Stimulated activated CD8-positive, alpha-beta memory T cell treated with anti-CD3 and anti-CD28 coated beads, Interleukin-2, amount 100 ng/mL, for 1 hour (primary cell): ENCODE measurements at places on chromosomes 7 and 10.

- no peak for DNase-seq
Measured at GRCh38 chr10:36367362-36367761, 725.3 kb upstream of the FZD8 start.

- DNase-seq = no peak
Measured at GRCh38 chr10:1363446-1364121, 307.4 kb downstream of the WDR37 start.

DNA sequence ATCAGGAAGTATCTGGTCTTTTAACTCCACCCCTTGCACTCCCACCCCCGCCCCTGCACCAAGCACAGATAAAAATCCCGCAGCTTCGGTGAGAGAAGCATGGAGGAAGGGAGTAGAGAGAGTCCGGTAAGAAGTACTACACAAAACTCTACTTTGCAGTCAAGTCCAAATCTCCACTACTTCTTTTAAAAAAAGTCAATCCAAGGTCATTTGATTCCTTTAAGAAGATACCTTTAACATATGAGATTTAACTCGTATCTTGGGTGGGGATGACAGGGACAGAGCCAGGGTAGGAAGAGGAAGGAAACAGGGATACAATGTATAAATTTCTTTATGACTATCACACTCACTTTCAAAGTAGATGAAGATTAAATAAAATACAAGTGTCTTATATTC lies 132.1 kb downstream of the NRBF2 start:
- DNase-seq = no peak

DNA sequence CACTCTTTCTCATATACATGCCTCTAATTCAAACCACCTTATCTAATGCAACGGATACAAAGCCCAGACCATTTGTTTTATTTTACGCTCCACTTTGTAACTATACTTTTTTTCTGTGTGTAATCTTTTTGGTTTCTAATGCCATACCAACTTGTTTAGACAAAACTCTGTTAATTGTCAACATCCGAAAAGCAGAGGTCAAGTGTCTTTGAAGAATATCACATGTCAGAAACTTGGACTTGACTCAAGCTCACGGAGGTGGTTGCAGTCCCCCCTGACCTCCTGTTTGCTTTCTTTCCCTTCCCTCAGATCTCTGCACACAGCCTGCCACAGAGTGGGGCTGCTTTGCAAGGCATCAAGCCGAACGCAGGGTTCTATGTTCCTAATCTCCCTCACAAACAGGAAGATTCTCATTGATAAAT lies 698.9 kb downstream of the PARD3 start:
- no peak for DNase-seq

DNA sequence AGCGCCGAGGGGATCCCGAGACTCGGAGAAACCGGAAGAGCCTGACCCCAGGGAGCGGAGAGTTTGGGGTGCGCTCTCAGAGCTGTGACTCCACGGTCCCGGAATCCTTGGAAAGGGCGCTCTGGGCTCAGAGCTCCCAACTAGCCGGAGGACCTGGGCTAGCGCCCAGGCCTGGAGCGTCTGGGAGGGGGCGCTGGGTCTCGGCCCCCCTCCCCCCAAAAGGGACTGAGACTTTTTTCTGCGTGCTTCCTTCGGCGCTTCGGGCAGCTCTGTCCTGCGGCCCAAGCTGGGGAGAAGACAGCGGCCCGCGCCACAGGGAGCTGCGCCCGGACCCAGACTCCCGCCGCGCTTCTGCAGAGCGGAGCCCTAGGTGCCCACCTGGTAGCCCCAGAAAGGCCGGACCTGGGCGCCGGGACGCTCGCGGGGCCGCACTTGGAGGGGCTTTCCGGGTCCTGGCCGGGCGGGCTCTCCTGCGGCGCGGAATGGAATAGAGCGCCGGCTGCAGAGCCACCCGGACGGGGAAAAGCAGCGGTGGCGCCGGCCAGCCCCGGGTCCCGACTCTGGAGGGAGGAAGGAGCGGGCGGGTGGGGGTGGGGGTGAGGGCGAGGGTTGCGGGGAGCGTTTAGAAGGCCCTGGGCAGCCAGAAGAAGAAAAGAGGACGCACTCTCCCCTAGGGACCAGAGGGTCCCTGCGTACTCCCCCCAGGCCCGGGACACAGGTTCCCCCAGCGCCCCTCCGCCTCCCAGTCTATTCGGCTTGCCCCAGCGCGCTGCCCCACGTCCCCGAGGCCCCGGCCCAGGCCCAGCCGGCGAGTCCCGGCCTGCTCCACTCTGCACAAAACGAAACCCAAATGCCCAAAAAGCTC lies 4.7 kb downstream of the ZNF503 start:
- no peak for DNase-seq

GRCh38 chr10:31928549-31929260 lies at the start of gene ARHGAP12:
Gene ARHGAP12 (minus strand): TSS chr10:31928831. CDS start chr10:31908855, 19,976 bp downstream.
- peak; percentile 77 for DNase-seq

DNA sequence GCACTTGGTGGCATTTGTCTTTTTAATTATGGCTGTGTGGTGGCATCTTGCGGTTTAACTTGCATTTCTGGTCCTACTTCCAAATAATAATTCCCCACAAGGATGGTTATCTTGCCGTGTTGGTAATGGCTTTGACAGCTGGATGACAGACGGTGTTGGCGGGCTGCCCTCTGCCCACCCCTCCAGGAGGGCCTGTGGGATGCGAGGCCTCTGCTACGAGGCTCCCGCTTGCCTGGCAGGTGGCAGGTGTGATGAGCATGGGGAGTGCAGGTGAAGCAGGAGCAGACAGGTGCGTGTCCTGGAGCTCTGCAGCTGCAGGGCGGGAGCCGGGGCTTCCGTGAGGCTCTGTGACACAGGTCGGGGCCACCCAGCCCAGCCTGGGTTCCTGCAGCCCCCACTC lies 11.8 kb downstream of the INPP5A start:
- DNase-seq = no peak

DNA sequence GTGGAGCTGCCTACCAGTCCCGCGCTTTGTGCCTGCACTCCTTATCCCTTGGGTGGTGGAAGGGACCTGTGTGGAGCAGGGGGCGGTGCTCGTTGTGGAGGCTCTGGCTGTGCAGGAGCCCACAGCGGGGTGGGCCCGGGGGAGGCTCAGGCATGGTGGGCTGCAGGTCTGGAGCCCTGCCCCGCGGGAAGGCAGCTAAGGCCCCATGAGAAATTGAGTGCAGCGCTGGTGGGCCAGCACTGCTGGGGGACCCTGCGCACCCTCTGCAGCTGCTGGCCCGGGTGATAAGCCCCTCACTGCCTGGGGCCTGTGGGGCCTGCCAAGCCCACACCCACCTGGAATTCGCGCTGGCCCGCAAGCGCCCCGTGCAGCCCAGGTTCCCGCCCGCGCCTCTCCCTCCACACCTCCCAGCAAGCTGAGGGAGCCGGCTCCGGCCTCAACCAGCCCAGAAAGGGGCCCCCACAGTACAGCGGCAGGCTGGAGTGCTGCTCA lies 859.6 kb upstream of the KCND2 start:
- no peak for DNase-seq

DNA sequence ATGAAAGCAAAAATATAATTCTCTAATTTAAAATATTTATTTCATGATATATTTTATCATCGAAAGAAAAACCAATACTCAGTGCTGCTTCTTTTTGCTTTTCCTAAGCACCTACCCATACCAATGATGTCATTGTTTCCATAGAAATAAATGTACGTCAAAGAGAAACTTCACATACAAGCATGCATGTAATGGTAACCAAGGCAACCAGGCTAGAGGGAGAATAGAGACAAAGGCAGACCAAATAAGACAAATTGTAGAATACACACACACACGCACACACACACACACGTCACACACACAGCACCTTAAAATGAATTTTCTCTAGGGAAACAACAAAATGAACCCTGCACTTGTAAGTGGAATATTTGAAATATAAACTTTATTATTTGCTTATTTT lies 75.5 kb downstream of the MACC1 start:
- DNase-seq = no peak

DNA sequence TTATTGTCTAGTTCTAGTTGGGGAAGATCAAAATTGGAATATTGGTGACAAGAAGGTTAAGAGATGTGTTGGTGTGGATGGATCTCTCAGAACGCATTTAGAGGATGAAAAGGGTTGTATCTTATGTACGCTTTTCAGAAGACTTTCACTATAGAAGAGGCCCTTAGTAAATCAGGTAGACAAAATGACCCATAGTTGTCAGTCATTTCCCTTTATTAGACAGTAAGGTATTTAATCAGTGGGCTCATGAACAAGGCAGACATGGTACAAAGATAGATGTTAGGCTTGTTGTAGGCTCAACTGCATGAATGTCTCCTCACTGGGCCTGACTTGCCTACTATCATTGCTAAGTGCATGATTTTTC lies 359.2 kb downstream of the PHF14 start:
- no peak for DNase-seq

DNA sequence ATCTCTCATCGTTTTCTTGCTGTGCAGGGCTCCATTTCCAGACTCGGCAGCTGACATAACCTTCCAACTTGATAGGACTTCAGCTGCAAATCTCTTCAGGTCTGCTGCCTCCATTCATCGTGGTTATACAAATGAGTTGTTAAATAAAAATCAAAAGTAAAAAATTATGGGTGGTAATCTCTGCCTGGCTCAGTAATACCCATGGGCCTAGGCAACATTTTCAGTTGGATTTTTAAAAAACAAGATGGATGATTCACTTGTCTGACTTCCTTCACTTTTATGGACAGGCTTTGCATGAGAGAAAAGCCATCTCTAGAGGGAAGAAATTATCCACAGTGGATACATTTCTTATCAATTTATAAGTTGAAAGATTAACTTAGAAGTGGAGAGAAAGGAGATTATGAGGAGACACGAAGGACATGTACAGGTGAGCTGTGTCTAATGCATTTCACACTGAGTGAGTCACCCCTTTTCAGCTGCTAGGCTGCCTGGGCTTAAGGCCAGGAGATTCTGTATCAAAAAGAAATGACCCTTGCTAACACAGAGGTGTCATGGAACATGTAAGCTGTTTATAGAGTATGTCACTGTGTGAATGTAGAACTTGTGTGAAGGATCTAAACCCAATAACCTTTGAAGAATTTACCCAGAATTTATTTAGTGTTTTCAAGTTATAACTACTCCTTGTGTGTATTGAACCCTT lies 495.1 kb downstream of the AUTS2 start:
- DNase-seq = no peak
